ENCODE measurements at places on chromosomes 5 and 9.

- DNase-seq: no peak
These were observed 176.7 kb upstream of the S1PR3 start for GRCh38 chr9:88814577-88814976.

- DNase-seq: no peak
These were observed 43.4 kb upstream of the TMC1 start for GRCh38 chr9:72477930-72478518.

- no peak for DNase-seq
These were observed 693.3 kb upstream of the WWC1 start for GRCh38 chr5:167598166-167598565.

DNA sequence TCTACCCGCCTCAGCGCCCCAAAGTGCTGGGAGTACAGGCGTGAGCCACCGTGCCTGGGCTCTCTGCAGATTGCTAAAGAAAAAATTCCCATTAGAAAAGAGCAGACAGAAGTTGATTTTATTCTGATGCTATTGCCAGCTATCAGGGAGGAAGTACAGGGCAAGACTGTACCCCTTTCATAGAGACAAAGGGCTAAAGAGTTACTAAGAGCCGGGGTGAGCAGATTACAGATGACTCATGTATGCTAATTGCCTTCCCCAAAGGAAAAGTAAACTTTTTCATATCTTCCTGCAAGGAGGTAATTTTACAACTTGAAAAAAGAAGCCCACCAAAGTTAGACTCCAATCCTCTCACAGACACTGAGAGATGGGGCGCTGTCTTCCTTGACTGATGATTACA is 42.3 kb upstream of the MCTP1 start:
- DNase-seq: no peak

- no peak for DNase-seq
These were observed 72.8 kb downstream of the NIPSNAP3B start for GRCh38 chr9:104836767-104837166.

DNA sequence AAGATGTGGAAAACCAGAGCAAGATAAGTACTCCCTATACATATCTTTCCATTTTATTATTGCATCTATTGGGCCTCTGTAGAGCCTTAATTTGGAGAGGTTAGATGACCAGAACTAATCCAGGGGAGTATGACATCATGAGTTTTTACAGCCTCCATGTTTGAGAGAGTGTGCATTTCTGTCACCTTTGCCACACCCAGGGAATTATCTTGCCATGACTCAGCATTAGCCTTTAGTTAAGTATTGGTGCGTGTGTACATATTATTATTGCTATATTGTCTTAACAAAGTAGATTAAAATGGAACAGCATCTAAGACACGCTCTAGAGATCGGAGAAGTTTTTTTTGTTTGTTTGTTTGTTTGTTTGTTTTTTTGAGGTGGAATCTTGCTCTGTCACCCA is 27.6 kb downstream of the DIMT1 start:
- DNase-seq: no peak

- no peak for DNase-seq
These were observed at the start of gene SLC28A3 for GRCh38 chr9:84340535-84340934. Gene SLC28A3, minus strand, starts transcription at chr9:84340758. Its CDS starts 125 bp downstream, at chr9:84340633.

DNA sequence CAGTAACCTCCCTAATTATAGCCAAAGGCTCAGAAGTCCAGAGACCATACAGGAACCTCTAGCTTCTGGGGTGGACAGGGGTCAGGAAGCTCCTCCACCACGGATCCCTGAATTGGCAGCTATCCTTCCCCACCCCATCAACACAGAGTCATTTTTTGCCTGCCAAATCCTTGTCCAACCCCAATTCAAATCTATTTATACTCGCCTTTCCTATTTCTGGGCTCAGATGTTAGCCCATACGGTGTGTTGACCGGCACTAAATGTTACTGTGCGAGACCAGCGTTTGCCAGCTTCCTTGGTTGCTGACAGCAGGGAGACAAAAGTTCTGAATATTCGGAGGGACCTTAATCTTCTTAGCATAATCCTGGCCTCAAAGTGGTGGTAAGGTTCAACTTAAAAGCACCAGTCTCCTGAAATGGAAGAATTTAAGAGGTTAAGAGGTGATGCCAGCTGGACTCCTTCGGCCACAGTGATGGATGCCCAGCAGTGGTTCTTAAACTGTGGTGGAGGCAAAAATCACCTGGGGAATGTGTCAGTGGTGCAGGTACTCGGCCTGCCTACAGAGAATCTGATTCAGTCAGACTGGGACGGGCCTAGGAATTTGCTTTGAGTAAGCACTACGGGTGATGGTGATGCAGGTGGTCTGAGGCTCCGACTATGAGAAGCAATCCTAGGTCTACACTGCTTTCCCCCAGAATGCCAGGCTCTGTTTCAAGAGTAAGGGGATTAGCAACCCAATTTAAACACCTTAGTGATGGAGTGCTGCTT is 204.8 kb upstream of the MEF2C start:
- no peak for DNase-seq

DNA sequence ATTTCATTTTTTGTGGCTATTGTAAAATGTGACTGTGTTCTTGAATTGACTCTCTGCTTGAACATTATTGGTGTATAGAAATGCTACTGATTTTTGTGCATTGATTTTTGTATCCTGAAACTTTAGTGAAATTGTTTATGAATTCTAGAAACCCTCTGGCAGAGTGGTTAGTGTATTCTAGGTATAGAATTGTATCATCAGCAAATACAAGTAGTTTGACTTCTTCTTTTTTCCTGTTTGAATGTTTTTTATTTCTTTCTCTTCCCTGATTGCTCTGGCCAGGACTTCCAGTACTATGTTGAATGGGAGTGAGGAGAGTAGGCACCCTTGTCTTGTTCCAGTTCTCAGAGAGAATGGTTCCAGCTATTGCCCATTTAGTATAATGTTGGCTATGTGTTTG is 88.8 kb upstream of the HMHB1 start:
- no peak for DNase-seq

DNA sequence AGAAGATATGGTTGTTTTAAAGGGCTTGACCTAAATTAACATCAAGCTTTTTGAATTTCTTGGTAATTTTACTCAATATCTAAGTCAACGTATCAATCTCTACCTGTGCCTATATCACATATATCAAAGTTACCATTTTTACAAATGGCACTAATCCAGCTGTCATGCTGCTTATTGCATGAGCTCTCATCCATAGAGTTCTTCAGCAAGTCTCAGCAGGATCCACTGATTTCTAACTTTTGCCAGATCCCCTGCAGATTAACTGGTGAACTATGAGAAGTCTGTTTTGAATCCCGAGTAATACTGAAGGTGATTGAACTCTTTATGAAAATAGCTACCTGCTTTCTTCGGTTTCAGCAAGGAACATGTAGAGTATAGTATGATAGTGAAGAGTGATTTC is 1239.8 kb upstream of the ACO1 start:
- no peak for DNase-seq

GRCh38 chr5:129135633-129136032 is 41.1 kb downstream of the ISOC1 start:
- no peak for DNase-seq

- DNase-seq: no peak
These were observed 40.5 kb downstream of the DAB2IP start for GRCh38 chr9:121691890-121692289.

DNA sequence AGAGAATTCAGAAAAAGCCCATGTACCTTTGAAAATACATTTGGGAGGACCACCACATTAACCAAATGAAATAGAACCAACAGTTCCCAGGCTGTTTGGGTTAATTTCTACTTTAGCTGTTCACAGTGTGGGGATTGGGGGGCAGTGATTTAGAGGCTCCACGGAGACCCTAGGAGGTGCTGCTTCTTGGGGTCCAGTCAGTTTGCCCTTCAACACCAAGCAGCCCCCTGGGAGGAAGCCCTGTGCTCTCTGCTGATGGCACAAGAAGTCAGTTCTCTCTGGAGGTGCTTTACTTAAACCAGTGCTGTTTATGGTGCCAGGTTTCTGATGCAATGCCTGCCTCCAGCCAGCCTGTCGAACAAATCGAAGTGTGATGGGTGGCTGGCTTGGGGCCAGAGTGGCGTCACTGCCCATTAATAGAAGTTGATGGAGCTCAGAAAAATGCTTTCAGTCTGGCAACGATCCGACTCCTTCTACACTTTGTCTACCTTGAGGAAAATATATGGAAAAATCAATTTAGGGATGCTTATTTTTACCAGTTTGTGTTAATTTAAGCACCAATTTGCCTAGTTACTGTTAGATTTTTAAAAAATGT is 134.0 kb downstream of the SNX18 start:
- DNase-seq: no peak

DNA sequence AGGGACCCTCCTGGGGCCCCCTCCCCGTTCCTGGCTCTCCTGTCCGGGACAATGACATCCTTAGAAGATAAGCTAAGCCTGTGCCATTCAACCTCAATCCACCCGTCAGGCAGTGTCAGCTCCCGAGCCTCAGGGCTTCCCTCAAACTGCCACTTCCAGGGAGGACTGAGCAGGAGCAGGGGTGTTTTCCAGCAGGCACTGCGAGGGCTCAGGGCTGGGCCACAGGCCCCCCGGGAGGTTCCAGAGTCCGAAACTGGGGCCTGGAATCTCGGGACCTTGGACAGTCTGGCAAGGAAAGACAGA is 26.2 kb downstream of the LHX3 start:
- DNase-seq: no peak

DNA sequence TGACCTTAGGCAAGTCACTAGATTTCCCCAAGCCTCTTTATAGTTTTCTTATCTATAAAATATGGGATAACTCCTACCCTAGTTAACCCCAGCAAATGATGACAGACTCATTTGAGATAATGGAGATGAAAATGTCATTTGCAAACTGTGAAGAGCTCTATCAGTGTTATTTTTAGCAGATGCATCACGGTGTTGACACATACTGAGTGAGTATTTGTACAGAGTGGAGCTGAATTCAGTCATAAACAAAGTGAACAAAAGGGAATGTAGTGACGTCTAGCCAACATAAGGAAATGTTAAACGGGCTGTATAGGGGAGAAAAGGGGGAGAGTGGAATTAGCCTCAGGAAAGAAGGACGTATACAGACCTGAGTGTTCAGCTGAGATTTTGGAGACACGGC is 75.9 kb downstream of the NMUR2 start:
- DNase-seq: no peak

DNA sequence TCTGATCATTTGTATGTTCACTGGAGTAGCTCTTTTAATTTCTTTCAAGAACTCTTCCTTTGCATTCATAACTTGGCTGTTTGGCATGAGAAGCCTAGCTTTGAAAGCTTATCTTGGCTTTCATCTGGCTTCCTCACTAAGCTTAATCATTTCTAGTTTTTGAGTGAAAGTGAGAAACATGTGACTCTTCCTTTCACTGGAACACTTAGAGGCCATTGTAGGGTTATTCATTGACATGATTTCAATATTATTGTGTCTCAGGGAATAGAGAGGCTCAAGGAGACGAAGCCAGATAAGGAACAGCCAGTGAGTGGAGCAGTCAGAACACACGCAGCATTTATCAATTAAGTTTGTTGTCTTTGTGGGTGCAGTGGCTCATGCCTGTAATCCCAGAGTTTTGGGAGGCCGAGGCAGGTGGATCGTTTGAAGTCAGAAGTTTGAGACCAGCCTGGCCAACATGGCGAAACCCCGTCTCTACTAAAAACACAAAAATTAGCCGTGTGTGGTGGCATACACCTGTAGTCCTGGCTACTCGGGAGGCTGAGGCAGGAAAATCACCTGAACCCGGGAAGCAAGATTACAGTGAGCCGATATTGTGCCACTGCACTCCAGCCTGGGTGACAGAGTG is 98.3 kb downstream of the UGCG start:
- no peak for DNase-seq

DNA sequence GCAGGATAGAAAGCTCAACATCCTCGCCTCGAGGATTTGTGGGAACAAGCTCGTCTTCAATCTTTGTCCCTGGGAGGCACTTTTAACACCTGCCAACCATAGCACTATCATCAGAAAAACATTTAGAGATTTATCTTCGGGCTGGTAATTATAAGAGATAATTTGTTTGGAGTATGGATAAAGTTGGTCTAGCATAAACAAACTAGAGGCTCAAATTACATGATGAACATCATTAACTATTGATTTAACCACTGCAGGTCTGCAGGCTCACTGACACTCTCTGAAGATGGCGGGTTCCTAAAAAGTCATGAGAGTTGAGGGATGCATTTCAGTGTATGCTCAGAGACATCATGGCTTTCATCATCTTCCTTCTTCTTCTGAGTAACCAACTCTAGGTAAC is 25.8 kb upstream of the PCA3 start:
- no peak for DNase-seq

- DNase-seq: no peak
These were observed 227.6 kb downstream of the WDR70 start for GRCh38 chr5:37606632-37607248.

- DNase-seq: no peak
These were observed 198.8 kb downstream of the FRMD3 start for GRCh38 chr9:83339435-83339834.

GRCh38 chr5:6926491-6927038 is 213.3 kb downstream of the TENT4A start:
- no peak for DNase-seq

DNA sequence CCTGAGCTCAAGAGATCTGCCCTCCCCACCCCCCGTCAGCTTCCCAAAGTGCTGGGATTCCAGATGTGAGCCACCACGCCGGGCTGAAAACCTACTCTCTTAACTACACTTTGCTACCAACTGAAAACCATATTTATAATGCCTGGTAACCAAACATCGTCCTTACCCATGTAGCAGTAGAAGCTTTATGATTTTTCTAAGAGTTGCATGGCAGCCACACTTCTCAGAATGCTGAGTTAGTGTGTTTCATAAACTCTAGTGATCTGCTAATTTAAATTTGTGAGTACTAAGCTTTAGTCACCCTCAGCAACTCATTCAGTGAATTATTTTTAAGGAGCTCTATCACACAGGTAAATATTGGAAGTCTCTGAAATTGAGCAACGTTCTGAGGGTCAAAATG is 478.4 kb downstream of the KDM4C start:
- no peak for DNase-seq

DNA sequence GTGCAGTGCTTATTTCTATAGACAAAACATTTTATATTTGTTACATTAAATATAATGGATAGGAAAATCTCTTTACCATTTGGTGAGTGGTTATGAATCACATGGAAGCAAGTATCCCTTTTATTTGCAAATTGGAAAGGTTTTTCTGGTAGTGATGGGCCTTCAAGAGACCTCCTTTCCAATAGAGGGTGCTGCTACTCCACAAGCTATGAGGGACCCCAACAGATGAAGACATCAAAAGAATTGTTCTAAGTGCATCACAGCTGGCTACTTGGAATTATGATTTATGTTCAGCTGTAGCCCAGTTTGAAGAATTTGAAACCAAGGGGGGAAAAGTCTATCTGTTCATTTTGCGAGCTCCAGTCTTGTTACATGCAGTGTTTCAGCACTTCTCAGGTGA is 493.7 kb upstream of the SGCD start:
- no peak for DNase-seq

- DNase-seq: no peak
These were observed 73.7 kb downstream of the PDE4D start for GRCh38 chr5:59819806-59820205.

Data from stimulated activated naive CD4-positive, alpha-beta T cell treated with Interleukin-2 at 50 U/mL for 16 hours (primary cell).